ENCODE measurements at places on chromosomes 13 and 19. TPM values are rescaled to one million over a fixed set of nuclear protein-coding genes. Genes with fewer than 3 reads are reported as not detected.

Gene C13orf46
- under 0.01 TPM for total RNA-seq

Gene DCT
- total RNA-seq = not detected

Gene TEAD2
- total RNA-seq = 31.7 TPM

Gene TPT1
- 1,663 TPM for total RNA-seq

Gene EDDM13
- total RNA-seq = not detected

Gene CPT1C
- 14.2 TPM for total RNA-seq

Gene IFNL1
- total RNA-seq = not detected

Gene DENND1C
- total RNA-seq = not detected

Gene CKAP2
- total RNA-seq = 44.6 TPM

Gene WDR88
- total RNA-seq = not detected

Gene ZNF66
- total RNA-seq = 2.0 TPM

Gene ZNF486
- 6.9 TPM for total RNA-seq

Gene PCDH8
- not detected for total RNA-seq
